ENCODE measurements at places on chromosomes 2 and 18.

DNA sequence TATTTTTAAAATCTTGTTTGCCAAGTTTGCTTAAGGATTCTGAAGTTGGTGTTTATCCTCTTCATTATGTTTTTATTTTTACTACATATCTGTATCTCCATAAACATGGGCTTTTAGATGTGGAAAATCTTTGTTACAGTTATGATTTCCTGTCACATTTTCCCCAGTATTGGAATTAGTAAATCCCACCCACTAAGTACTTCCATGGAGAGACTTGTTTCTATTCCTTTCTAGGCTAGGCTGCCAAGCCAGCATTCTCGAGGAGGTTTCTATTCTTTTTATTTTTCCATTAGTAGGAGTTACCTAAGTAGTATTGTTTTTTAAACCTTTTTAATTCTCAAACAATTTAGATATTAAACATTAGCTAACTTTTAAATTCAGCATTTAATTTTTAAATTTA is 22.1 kb downstream of the PKP4 start:
- DNase-seq, result no peak

DNA sequence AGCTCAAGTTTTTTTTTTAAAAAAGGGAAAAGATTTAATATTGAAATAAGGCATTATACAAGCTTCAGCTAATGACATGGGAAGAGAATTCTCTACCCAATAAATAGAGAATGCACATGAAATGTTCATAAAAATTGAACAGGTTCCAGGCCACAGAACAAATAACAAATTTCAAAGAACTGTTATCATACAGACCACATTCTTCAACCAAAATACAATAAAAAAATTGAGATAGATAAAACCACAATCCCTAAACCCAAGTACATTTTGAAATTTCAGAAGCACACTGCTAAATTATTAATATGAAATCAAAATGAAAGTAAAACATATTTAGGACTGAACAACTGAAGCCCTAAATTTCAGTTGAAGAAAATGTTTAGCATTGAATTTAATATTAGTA is 89.6 kb downstream of the BCL2 start:
- no peak for DNase-seq

GRCh38 chr2:203037026-203037425 is 22.4 kb downstream of the NBEAL1 start:
- no peak for DNase-seq

DNA sequence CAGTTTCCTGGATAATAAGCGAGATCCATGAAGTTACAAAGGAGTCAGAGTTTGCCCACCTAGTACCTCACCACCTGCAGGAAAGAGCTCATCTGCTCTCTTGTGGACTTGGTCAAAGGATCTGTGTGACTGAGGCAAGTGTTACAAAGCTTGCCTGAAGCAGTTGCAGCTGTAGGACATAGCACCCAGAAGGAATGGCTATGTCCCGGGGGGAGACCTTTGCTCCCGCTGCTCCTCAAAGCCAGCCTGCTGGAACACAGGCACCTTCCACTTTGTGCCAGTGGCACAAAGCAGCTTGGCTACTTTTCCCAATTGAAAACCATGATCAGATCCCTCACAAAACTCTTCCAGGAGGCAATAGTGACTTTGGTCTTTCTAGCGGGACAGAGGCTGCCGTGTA is 3.1 kb upstream of the SULT1C2 start:
- no peak for DNase-seq

GRCh38 chr2:215882689-215883088 is 130.7 kb downstream of the MREG start:
- no peak for DNase-seq

- DNase-seq, result no peak
Measured at GRCh38 chr18:48562075-48562474, 23.2 kb downstream of the CTIF start.

DNA sequence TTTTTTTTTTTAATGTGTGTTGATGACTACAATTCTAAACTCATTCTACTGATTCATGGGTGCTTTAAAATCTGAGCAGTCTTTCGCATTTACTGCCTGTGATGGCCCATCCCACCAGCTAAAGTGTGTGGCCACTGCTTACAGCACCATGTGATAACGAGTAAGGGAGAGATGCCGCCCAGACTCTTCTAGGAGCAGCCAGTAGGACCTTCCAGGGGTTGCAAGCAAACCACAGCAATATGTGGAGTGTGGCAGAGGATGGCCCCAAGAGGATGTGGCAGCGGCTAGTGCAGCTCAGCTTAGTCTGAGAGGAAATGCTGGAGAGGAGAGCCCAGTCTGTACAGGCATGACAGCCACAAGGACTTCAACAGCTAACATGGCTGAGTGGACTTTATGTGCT is 14.9 kb downstream of the IL1B start:
- DNase-seq, result no peak

- no peak for DNase-seq
Measured at GRCh38 chr18:41905786-41906527, 49.1 kb upstream of the PIK3C3 start.

DNA sequence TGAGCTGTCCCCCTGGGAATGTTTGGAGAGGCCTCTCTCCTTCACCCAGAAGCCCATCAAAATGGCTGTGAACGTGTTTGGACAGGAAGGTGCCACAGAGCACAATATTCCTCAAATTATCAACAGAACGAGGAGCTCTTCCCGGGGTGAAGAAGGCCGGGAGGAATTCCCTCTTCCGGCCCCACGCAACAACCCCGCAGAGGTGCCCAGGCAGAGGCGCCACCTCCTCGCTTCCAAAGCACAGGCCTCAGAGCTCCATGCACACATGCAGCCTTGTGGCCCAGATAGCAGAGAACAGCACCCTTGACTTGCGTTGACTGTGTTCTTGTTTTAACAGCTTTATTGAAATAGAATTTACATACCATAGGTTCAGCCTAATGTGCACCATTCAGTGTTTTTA is 152.5 kb upstream of the SALL3 start:
- DNase-seq, result no peak

DNA sequence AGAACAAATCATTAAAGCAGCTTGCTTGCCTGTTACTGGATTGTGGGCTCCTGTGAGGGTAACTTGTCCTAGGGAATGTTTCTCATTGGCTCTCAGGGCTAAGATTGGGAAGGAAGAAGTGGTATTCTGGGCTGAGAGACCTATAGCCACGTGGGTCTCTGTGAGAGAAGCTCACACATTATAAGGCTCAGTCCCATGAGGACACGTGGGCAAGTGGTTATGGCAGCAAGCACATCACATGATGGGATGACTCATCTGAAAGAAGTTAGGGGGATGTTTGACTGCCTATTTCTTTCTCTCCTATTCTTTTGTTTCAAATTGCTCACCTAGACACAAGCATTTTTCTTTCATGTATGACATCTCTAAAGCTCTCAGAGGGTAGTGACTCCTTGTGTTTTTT is 418.0 kb upstream of the ST6GAL2 start:
- DNase-seq, result no peak

GRCh38 chr2:187775651-187776050 is 221.4 kb upstream of the TFPI start:
- no peak for DNase-seq

DNA sequence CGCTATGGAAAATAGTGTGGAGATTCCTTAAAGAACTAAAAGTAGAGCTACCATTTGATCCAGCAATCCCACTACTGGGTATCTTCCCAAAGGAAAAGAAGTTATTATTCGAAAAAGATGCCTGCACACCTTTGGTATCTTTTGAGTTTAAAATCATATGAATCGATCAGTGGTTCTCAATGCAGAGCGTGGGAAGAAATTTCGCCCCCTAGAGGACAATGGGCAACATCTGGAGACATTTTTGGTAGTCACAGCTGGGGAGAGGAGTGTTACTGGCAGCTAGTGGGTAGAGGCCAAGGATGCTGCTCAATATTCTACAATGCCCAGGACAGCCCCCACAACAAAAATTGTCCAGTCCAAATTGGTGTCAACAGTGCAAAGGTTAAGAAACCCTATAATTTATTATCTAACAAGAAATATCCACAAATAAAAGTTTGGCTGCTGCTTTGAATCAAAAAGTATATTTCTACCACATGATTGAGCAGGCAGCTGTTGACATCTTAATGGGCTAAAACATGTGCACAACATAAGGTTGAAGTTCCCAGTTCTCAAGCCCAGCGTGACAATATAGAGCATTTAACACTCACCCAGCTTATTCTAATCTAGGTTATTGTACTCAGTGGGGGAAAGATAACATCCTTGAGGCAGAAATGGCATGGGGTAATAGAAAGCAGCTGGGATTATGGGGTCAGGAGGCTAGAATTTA is 425.7 kb downstream of the LRATD1 start:
- no peak for DNase-seq

GRCh38 chr2:191983186-191983585 is 136.3 kb upstream of the CAVIN2 start:
- DNase-seq, result no peak

- peak; percentile 49 for DNase-seq
Measured at GRCh38 chr2:27356382-27357181, at the start of gene GTF3C2. GTF3C2 (minus strand) TSS chr2:27356764; CDS start chr2:27343554, 13,210 bp downstream.

DNA sequence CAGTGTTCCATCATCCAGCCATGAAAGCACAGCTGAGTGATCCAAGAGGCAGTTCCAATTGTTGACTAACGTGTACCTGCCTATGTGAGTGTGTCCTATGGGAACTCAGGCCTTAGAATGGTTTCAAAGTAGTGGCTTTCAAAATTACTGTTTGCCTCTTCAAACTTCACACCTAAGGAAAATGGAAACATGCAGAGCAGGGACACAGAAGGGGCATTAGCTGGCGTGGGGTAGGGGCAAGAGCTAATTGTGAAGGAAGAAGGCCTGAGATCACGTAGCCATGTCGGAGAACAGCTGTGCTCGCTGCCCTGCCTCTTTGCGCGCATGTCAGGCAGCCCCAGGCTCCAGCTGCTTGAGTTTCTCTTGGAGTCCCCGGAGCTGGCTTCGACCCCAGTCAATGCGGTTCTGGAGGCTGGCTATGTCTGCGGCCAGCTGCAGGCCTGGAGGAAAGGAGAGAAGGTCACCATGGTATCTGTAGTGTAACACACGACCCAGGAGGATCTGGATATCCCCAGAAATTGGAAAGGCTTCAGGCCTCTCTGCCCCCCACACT is 3.8 kb upstream of the IMP4 start:
- no peak for DNase-seq

- no peak for DNase-seq
Measured at GRCh38 chr2:71646028-71646427, 192.7 kb downstream of the DYSF start.

GRCh38 chr18:75830828-75831227 is 403.3 kb upstream of the SMIM21 start:
- no peak for DNase-seq

DNA sequence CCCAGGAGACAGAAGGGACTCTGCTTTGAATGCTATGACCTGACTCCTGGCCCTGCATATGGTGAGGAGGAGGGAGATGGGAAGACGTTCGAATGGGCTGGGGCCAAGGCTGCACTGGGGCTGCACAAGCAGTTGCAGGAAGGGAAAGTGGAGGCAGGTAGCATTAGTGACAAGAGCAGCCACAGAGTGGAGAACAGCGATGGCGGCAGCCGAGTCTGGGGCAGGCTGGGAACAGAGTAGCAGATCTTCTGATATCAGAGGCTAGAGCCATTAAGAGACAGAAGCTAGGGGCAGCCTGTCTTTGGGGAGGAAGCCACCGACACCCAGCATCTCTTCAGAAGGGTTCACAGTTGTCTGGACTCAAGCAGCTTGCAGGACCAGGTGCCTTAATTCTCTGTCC is 50.1 kb downstream of the ST3GAL5 start:
- no peak for DNase-seq

- no peak for DNase-seq
Measured at GRCh38 chr2:169069833-169070232, 470 bp downstream of the DHRS9 start.

GRCh38 chr2:55487686-55488085 is 31.8 kb upstream of the CFAP36 start:
- DNase-seq, result no peak

GRCh38 chr2:172722481-172722880 is 13.2 kb upstream of the RAPGEF4 start:
- no peak for DNase-seq

- DNase-seq, result no peak
Measured at GRCh38 chr2:60441800-60442199, 111.7 kb downstream of the BCL11A start.

DNA sequence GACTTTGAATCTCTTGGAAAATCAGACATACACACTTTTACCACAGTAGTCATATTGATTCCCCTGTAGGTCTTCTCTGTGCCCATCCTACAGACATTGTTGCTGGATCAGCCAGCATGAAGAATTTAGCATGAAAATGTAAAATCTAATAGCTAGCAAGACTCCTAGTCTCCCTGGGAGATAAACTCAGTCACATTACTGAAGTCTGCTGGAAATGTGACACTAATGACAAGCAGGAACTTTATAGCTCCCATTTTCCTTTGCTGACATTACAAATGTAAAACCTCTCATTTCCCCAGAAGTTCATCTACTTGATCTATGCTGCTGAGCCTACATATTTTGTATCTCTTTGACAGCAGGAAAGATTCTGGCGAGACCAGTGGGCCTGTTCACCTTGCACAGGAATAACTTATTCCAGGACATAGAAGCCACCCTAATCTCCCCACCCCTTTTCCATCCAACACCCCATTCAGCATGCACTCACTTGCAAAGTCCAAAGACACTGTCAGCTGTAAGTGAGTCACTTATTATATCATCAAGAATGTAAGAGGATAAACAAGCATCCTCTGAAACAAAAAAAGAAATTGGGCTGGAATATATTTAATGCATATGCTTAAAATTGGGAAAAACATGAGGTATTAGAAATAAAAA is 648.3 kb upstream of the PKDCC start:
- no peak for DNase-seq

- no peak for DNase-seq
Measured at GRCh38 chr2:127829845-127830246, 18.9 kb upstream of the WDR33 start.

DNA sequence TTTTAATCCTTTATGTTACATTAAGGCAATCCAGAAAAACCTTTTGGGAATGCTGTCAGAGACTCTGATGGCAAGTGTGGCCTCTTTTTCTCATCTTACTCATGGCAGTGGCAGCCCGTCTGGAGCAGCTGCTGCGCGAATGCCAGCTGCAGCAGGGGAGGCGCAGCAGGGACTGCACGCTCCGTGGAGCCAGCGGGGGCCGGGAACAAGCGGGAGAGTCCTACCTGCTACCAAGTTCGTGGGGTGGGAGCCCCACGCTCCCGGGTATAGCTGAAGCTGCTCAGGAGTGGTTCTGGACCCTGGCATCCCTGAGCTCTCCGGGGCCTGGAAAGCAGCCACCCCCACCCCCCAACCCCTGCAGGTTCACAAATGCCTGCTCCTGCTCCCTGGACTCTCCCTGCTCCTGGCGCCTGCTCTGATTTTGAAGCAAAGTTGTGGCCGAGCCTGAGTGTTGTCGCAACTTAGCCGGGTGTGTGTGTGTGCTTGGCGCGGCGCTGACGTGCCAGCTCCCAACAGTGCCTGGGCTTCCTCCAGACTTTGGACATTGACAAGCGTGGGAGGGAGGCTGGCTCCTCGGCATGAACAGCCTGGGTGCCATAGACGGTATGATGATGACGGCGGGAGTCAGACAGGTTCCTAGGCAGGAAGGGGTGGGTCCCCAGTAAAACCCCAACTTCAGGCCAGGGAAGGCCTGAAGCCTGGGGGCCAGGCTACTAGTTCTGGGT is 21.7 kb downstream of the TMX3 start:
- DNase-seq, result no peak
